Cardiac ventricle fibroblast (primary cell): ENCODE measurements at places on chromosomes 5 and 9. TPM values are rescaled to one million over a fixed set of nuclear protein-coding genes. Genes with fewer than 3 reads are reported as not detected.

EPB41L4A gene
- total RNA-seq = 5.7 and 9.2 TPM in 2 replicates

CACNA1B gene
- under 0.01 TPM in 1 of 2 replicates, not detected in the other for total RNA-seq

SAXO1 gene
- total RNA-seq = 0.20 and 3.6 TPM in 2 replicates

UBE2QL1 gene
- not detected in 2 replicates for total RNA-seq

CBY3 gene
- not detected in 2 replicates for total RNA-seq

CEL gene
- total RNA-seq = 0.10 and 0.50 TPM in 2 replicates

TPPP gene
- total RNA-seq = 0.06 TPM in 1 of 2 replicates, not detected in the other

FANCC gene
- total RNA-seq = 2.5 and 3.6 TPM in 2 replicates

IL33 gene
- total RNA-seq = 127 and 138 TPM in 2 replicates

CER1 gene
- total RNA-seq = not detected in 2 replicates

FOXI1 gene
- not detected in 2 replicates for total RNA-seq

PCDHB4 gene
- 0.64 and 0.75 TPM in 2 replicates for total RNA-seq

SPATA31A3 gene
- total RNA-seq = not detected in 2 replicates

FRMPD1 gene
- total RNA-seq = not detected in 2 replicates

ASS1 gene
- 249 and 274 TPM in 2 replicates for total RNA-seq

PCDHGA3 gene
- total RNA-seq = 5.1 and 8.1 TPM in 2 replicates

MXD3 gene
- total RNA-seq = 10.5 and 16.7 TPM in 2 replicates

SH3PXD2B gene
- total RNA-seq = 90.6 and 102 TPM in 2 replicates

LURAP1L gene
- total RNA-seq = 2.5 and 4.5 TPM in 2 replicates

SLC25A48 gene
- not detected in 2 replicates for total RNA-seq

CORO2A gene
- 0.19 and 0.44 TPM in 2 replicates for total RNA-seq

CA9 gene
- 3.5 and 3.9 TPM in 2 replicates for total RNA-seq

ISL1 gene
- total RNA-seq = not detected in 2 replicates

MELK gene
- total RNA-seq = 2.5 and 4.5 TPM in 2 replicates

TXNDC8 gene
- not detected in 2 replicates for total RNA-seq

IFNK gene
- not detected in 2 replicates for total RNA-seq

PCDH1 gene
- 3.3 and 4.9 TPM in 2 replicates for total RNA-seq

AQP7 gene
- total RNA-seq = 2.9 and 3.7 TPM in 2 replicates

GABRG2 gene
- total RNA-seq = 0.06 TPM in 1 of 2 replicates, not detected in the other

FLT4 gene
- total RNA-seq = 2.0 and 2.8 TPM in 2 replicates

OR1J2 gene
- total RNA-seq = not detected in 2 replicates
